Gastroesophageal sphincter (tissue), 4 donors: ENCODE measurements at places on chromosomes 12 and 14. TPM values are rescaled to one million over a fixed set of nuclear protein-coding genes. Genes with fewer than 3 reads are reported as not detected.

DNA sequence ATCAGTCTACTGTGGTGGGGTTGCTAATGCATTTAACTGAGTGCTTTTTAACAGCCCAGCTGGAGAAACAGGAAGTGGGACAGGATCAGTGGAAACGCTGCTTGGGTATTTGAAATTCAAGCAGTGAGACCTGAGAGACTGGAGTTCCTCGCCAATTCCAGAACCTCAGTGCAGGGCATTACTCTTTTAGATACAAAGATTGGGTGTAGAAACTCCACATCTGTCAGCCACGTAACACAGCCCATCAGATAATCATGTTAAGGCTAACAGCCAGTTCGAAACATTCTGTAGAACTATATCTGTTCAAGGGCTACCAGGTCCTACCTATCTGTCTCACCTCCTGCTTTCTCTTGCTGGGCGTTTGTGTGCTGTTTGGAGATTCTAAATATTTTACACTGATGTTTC is 45.5 kb downstream of the RAD52 start:
- no peak for ATAC-seq

DNA sequence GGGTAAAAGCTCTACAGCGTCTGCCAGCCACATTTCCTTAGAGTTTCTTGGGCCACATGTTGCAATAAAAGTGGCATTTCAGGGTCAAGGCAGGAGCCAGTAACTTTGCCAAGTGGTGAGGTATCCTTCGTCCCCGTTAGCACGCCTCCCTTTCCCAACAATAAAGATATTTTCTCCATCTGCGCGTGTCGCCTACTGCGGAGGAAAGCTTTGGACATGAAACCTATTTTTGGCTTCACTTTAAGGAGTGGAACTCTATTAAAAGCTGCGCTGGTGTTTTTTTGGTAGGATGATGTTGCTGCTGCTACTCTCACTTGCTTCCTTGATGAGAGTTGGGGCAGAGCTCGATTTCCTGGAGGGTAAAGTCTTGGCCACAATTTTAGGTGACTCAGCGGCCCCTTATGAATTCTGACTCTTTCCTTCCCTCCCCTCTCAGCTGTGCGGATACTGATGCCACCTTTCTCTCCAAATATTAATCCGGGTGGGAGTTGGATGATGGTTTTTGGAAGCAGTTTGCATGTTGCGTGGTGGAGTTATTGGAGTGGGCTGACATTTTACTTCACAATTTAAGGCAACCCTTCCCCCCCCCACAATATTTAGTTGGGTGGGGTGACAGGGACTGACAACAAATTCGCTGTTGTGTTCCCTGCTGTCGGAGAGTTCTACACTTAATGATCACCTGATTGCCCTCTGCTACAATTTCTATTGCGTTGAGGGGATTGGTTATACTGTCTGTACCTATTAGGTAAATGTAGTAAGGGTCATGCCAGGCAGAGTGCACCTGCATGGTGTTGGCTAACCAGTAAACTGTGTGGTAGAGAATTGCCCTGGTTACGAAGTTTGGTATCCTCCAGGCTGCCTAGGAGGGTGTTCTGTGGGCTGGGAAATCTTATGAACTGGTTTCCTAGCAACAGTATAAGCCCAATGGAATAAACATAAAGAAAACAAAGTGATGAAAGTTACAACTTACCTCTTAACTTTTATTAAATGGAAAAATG is 1.1 kb downstream of the CCDC91 start:
- peak; percentile 74 for ATAC-seq

DNA sequence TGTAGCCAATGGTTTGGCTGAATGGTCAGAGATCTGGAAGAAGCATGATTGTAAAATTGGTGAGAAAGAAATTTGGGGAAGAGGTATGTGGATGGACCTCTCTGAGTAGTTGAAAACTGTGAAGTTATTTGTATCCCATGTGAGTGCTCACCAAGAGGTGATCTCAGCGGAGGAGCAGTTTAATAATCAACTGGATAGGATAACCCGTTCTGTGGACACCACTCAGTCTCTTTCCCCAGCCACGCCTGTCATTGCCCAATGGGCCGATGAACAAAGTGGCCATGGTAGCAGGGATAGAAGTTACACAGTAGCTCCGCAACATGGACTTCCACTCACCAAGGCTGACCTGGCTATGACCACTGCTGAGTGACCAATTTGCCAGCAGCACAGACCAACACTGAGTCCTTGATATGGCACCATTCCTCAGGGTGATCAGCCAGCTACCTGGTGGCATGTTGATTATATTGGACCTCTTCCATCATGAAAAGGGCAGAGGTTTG is 257.4 kb upstream of the ATXN7L3B start:
- no peak for ATAC-seq

- no peak for ATAC-seq
Observed at GRCh38 chr14:67510836-67511235, 22.3 kb upstream of the PLEKHH1 start.

The DHH gene
- total RNA-seq: 0.62 TPM

The TMEM233 gene
- not detected for total RNA-seq

The GNG2 gene
- 17.5 TPM for total RNA-seq

The MMP14 gene
- total RNA-seq: 114 TPM
